ENCODE measurements at places on chromosomes 3 and 15. TPM values are rescaled to one million over a fixed set of nuclear protein-coding genes. Genes with fewer than 3 reads are reported as not detected.

The ARL8B gene
- total RNA-seq = 17.6 TPM

The PARP15 gene
- total RNA-seq = 0.16 TPM

The LEKR1 gene
- 0.88 TPM for total RNA-seq

The SLC22A13 gene
- total RNA-seq = 0.69 TPM

GRCh38 chr3:127733781-127734180 is 61.0 kb downstream of the ABTB1 start:
- no peak for DNase-seq
- no peaks in the 10 kb centered on the region for H3K36me3 ChIP-seq
- H3K27ac ChIP-seq = no peak overlapping the region

DNA sequence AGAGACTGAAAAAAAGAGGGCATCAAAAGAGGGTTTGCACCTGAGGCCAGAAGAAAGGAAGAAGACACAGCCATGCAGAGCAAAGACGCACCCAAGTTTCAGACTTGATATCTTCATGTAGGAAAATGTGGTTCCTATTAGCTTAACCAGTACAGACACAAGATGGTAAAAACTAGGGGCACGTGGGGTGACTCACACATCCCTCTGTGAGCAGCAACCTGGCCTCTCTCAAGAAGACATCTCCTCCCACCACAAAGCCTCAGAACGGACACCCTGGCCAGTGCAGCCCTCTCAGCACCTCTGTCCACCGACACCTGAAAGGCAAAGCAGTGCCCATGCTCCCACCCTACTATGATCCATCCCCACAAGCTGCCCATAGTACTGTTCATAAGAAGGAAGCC is 33.3 kb downstream of the GLB1 start:
- no peak overlapping the region for H3K4me3 ChIP-seq
- no peaks in the 10 kb centered on the region for H3K27me3 ChIP-seq

DNA sequence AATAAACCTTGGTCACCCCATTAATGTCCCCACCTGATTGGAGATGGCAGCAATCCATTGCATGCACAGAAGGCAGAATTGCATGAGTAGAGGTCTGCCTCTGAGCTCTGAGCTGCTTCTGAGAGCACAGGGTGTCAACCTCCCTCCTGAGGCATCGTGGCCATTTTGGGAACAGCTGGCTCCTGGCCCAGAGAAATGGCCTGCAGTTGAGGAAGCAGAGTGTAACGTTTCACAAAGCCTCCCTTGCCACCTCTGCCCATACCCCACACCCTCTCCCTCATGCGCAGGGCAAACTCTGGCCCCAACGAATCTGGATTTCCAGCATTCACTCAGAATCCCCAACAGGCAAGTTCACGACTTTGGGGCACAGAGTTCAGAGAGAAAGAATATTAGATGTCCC is 198.9 kb downstream of the ADAMTS9 start:
- no peak overlapping the region for H3K4me3 ChIP-seq
- DNase-seq = no peak
- no peaks in the 10 kb centered on the region for H3K36me3 ChIP-seq
- H3K27ac ChIP-seq = no peak overlapping the region
- H3K4me1 ChIP-seq = no peaks in the 10 kb centered on the region

DNA sequence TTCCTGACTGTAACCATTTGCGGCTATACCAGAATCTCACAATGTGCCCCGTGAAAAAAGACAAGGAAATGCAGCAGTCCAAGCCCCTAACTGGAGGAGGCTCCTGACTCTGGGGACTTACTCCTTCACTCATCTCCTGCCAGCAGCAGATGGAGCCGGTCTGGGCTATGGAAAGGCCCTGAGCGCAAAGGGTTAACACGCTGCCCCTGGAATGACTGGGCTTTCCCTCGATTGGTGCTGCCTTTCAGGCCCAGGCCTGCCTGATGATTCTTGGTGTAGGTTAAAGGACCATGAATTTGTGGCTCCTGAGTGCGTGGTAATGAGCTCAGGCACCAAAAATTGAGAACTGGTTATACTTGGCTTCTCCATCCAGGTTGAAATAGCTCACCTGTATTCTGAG is 42.3 kb upstream of the GALNT15 start:
- H3K27ac ChIP-seq = no peak overlapping the region
- H3K4me3 ChIP-seq = no peak overlapping the region
- no peaks in the 10 kb centered on the region for H3K4me1 ChIP-seq
- no peaks in the 10 kb centered on the region for H3K36me3 ChIP-seq
- no peak for DNase-seq

GRCh38 chr3:72449551-72449950 is 398.7 kb downstream of the SHQ1 start:
- H3K27ac ChIP-seq = no peak overlapping the region
- peaks cover 8% of the 10 kb centered on the region for H3K4me1 ChIP-seq
- no peaks in the 10 kb centered on the region for H3K27me3 ChIP-seq
- no peak overlapping the region for H3K4me3 ChIP-seq
- no peak for DNase-seq

Measured in pancreas (tissue), 10 donors.